ENCODE measurements at places on chromosomes 3 and 15. TPM values are rescaled to one million over a fixed set of nuclear protein-coding genes. Genes with fewer than 3 reads are reported as not detected.

DNA sequence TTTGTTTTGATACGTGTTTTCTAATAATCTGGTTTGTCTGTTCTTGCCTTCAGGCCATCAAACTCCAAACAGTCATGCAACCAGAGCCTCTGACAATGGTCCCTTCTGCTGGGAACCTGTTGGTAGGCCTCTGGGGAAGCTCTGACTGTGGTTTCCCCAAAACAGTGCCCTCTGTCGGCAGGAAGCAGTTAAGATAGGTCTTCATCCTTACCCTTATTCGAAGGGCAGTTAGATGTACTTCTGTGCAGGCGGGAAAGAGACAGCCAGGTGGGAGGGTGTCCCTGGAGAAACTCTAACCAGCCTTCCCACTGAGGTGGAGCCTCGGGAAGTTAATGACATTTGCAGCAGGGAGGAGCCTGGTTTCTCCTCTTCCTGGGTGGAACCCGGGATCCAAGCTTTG is 81.6 kb upstream of the CHMP2B start:
- no peak for DNase-seq

DNA sequence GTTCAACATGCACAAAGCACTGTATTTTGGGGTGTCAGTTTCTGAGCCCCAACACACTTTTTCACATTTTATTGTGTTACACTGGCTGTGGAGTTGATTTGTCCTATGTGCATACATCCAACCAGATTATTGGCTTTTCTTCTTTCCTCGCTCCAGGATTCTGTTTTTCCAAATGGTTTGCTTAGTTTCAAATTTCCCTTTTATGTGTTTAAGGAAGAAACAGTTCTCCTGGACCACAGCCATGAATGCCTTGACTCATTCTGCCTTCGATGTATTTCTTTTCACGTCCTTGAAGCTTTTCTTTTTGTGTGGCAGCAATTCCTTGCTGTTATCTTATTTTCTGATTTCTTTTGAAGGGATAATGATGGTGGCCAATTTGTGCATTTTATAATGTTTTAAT is 53.8 kb downstream of the CACNA2D3 start:
- DNase-seq, result peak; percentile 6

GRCh38 chr3:107850681-107851080 is 240.2 kb downstream of the CD47 start:
- DNase-seq, result no peak

The BCL2A1 gene
- 0.73 TPM for polyA plus RNA-seq

The UBAP1L gene
- polyA plus RNA-seq, result 7.1 TPM

The SCAANT1 gene
- 1.1 TPM for polyA plus RNA-seq

The CCR5 gene
- 0.52 TPM for polyA plus RNA-seq

- no peak for DNase-seq
These were observed 59.2 kb upstream of the C15orf39 start for GRCh38 chr15:75142499-75142898.

The ANKRD63 gene
- not detected for polyA plus RNA-seq

DNA sequence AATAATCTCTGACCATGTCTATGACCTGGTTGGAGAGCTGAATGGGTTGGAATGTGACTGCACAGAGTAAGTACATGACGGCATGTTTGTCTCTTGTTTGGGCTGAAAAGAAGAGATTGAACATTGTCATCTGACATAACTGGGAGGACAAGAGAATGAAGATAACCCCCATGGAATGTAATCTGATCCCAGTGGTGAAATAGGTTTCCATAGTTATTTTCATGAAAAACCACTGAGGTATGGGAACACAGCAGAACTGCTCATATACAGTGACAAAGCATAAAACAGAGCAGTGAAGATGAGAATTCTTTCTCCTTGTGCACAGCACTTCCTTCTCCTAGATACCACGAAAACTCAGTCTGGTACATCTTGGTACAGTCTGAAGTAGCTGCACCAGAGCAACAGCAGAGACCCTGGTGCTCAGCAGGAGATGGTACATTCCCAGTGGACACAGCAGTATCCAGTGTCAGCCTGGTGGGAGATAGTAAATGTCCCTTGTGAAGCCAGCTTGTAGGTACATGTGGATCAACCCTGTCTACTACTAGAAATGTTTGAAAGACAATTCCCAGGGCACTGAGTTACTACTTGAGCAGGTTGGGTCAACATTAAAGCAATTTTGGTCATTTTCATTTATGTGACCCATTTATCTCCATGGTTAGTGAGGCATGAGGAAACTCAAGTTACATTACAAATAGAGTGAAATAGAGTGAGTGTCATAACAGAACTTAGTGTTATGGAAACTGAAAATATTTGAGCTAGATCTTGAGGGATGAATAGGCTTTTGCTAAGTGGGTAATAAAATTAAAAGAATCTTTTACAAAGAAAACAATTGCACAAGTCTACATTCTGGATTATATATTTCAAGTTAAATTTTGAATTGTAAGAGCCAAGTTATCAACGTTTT is 178.3 kb downstream of the SUCNR1 start:
- DNase-seq, result no peak

The MCF2L2 gene
- polyA plus RNA-seq, result 2.6 TPM

GRCh38 chr3:102161384-102162006 is 273.3 kb upstream of the ZPLD1 start:
- no peak for DNase-seq

GRCh38 chr3:176293276-176293675 is 904.0 kb downstream of the TBL1XR1 start:
- no peak for DNase-seq

The GHRL gene
- polyA plus RNA-seq, result 101 TPM

The LDHAL6B gene
- 0.10 TPM for polyA plus RNA-seq

DNA sequence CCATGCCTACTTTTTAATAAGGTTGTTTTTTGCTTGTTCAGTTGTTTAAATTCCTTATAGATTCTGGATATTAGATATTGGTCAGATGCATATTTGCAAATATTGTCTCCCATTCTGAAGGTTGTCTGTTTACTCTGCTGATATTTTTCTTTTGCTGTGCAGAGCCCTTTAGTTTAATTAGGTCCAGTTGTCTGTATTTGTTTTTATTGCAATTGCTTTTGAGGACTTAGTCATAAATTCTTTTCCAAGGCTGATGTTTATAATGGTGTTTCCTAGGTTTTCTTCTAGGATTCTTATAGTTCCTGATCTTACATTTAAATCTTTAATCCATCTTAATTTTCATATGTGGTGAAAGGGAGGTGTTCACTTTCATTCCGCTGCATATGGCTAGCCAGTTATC is 77.4 kb downstream of the PTPRG start:
- DNase-seq, result no peak

The INSYN1 gene
- polyA plus RNA-seq, result 24.4 TPM

GRCh38 chr3:184532940-184533732 is 28.4 kb upstream of the EPHB3 start:
- no peak for DNase-seq
